CD8-positive, alpha-beta memory T cell (primary cell): ENCODE measurements at places on chromosomes 7 and 10.
A peak's percentile ranks its signal among the peaks of the same experiment; 100 is the strongest.

GRCh38 chr7:100884736-100885439, 4.6 kb downstream of the UFSP1 start:
- DNase-seq, result peak; percentile 64

DNA sequence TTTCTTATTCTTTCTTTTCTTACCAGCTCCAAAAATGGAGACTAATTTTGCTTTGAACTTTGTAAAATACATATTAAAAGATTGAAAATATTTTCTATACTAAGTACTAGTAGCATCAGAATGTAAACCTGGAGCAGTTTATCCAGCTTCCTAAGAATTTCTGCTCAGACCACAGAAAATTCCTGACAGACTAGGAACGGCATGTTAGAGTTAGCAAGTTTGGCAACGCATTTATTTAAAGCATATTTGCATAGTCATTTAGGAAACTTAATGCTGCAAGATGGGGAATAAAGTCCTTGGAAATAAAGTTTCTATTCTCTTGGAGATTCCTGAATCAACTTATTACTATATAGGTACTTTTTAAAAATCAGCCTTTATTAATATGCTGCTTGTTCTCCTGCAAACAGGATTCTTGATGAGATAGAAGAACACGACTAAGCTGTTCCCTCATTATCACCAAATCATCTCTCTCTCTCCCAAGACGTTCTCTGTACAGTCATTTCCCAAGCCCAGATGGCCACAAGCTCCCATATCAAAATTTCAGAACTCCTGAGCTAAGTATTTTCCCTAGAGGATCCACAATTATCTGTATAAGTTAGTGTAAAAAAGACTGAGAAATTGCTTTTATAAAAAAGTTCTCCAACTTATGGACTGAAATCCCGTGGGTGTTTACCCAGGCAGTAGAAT, 305.8 kb upstream of the NEBL start:
- DNase-seq, result no peak

DNA sequence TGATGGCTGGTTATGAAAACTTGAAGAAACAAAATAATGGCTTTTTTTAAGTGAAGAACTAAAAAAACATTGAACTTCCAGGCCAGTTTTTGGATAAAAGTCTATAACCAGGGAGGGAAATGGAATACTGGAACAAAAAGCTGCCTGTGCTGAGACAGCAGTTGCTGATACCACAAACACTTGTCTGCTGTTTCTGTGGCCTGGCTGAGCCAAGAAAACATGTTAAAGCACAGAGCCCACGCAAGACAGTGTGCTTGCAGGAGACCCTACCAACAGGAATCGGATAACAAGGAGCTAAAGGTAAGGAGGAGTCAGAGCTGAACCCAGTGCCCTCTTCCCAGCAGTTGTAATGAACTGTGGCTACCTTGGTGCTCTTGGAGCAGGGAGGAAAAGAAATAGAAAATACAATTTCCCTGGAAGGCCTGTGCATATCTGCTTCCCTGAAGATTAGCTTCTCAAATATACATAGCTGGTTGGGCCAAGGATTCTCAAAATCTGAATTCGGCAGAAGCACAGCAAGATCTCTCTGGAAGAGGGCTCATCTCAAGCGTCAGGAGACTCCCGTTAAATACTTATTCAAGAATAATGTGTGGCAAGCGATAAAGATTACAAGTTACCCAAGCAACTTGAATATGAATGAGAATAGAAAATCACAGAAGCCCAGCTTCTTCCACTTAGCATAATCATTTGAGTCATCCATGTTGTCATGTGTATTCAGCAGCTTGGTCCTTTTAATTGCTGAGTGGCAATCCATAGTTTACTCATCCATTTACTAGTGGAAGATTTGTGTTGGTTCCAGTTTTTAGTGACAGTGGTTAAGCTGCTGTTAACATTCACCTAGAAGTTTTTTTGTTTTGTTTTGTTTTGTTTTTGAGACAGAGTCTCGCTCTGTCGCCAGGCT, 87.6 kb downstream of the NOD1 start:
- DNase-seq, result no peak

GRCh38 chr7:12731214-12731656, 43.8 kb downstream of the ARL4A start:
- DNase-seq, result no peak

GRCh38 chr7:2978408-2978807, 65.3 kb downstream of the CARD11 start:
- DNase-seq, result peak; percentile 49

GRCh38 chr10:6385665-6386064, 182.9 kb downstream of the PFKFB3 start:
- DNase-seq, result no peak

- DNase-seq, result no peak
Measured at GRCh38 chr10:21212912-21213311, 312.6 kb downstream of the SKIDA1 start.

GRCh38 chr10:15370856-15371701, at the start of gene FAM171A1:
Gene FAM171A1 (minus strand): TSS chr10:15371289. CDS start chr10:15371052, 237 bp downstream.
- peak; percentile 42 for DNase-seq

DNA sequence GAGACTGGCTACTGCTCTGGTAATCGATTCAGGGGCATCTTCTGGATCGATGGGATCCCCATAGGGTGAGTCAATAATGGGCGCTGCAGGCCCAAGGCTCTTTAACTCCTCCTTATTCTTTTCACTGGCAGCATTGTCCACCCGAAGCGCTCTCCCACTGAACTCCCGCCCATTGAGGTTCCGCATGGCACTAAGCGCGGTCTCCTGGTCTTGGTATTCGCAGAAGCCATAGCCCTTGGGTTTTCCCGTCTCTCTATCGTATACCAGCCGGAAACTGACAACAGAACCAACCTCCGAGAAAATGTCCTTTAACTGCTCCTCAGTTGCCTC, 285 bp downstream of the CSTF2T start:
- DNase-seq, result no peak

GRCh38 chr7:55343002-55343781, 21.9 kb upstream of the LANCL2 start:
- no peak for DNase-seq

DNA sequence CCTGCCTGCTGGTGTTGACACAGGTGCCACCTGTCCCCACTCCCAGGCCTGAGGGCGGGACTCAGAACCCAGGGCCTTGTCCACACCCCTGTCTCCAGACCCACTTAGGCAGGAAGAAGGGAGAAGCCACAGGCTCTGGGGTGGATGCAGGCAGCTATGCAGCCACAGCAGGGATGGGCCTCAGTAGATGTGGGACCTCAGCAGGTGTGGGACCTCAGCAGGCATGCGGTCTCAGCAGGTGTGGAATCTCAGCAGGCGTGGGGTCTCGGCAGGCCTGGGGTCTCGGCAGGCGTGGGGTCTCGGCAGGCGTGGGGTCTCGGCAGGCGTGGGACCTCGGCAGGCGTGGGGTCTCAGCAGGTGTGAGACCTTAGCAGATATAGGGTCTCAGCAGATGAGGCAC, 118.0 kb upstream of the PITRM1 start:
- DNase-seq, result no peak

DNA sequence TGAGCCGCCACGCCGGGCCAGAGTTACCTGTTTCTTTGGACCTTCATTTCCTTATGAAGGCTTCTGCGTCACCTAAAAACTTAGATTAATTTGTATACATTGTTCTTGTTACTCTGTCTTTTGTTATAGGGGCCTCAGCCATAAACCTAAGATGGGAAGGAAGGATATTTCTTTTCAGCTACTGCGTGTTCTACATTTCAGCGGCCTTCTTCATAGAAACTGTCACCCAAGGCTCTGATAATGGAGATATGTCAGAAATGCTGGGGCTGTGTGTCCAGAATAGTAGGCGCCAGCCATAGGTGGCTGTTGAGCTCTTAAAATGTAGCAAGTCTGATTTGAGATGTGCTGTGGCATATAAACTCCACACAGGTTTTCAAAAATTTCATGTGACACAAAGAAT, 52.9 kb downstream of the HK1 start:
- no peak for DNase-seq

DNA sequence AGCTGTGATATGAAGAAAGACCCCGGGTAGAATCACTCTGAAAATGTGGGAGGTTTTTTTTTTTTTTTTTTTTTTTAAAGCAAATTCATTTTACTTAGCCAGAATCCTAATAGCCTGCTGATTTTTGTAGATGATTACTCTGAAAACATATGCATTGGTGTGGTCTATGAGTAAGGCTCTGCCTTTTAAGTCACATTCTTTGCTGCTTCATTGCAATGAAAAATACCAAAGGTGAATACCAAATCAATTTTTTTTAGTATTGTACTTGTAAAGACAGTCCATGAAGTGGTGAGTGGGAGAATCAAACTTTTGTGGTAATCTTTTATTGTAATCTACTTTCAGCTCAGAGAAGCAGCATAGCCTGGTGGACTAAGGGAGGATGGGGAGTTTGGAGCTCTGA, 130.3 kb downstream of the SDK1 start:
- DNase-seq, result no peak

DNA sequence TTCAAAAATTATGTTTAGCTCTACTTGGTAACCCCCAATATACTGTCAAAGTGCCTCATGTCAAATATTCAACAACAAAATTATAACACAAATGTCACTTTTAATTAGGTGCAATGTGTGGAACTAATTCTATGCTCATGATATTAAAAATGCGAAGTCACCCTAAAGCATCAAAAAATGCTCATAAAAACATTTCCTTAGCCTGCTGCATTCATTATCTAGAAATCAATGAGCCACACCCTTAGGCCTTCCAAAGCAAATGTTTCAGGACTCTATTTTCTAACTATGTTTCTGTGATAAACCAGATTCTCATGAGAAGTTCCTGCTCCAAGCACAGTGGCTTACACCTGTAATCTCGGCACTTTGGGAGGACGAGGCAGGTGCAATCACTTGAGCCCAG, 75.0 kb upstream of the ANK3 start:
- DNase-seq, result no peak

- no peak for DNase-seq
Measured at GRCh38 chr10:14244147-14244546, 86.6 kb downstream of the FRMD4A start.

DNA sequence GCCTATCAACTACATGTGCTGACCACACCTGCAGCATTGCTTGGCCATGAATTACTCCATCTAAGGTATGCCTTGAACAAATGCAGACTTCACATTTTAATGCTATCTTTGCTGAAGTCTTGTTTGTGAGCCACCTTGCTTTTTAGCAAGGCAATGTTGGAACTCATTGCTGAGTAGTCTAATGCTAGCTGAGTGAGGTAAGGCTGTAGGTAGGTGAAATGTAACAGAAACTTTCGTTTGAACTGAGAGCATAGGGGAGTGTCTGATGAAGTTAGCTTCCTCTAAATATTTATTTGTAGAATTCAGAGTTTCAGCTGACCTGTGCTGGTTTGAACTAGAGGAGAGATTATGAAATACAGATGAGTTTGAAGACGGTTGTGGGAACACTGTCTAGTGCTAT, 238.5 kb downstream of the SEMA3A start:
- DNase-seq, result no peak

DNA sequence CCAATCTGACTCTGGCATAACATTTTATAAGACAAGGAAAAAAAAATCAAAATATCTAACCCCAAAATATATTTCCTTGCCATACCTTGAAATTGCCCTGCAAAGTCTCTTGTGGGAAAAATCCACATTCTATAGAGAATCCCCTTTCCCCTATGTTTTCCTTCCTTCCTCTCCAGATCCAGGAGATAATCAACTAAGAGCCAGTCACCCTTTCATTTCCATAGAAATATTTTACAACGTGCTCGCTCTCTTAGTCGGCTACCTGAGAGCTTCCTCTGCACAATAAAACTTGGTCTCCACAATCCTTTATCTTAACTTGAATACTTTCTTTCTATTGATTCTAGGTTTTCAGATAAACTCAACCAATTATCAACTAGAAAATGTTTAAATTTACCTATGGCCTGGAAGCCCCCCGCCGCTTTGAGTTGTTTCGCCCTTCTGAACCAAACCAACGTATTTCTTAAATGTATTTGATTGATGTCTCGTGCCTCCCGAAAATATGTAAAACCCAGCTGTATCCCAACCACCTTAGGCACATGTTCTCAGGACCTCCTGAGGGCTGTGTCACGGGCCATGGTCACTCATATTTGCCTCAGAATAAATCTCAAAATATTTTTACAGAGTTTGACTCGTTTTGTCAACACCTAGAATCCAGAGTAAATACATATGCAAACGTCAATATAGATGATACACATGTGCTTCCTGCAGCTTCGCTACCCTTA, 869 bp downstream of the PSAP start:
- DNase-seq, result no peak
